ENCODE measurements at places on chromosomes 6 and 20.

DNA sequence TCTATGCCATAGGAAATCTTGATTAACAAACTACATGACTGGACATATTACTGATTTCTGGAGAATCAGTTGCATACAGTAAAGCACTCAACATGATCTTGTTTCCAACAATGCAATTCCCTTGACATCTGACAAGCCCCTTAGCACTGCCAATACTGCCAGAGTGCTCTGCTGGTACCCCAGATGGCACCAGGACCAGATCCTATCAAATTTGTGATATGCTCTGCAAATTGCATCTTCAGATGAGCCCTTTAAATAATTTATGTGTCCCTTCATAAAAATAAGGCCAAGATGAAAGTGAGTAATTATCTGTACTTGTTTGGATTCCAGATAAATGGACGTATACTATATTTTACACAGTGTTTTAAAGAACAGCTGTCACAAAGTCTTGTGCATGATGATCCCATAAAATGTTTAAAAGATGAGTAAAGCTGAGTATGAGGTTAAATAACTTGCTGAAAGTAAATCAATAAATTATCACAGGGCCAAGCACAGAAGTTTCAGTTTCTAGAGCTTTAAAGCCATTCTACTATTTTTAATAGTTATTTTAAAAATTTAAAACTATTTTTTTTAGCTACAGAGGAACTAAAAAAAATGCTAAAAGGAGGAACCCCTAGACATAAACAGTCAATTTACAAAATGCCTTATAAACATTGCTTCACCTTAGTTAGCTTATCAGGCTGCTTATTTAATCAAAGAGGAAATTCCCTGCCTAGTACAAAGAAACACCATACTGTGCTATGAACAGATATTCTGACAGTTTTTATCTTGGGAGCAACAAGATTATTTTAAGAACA is 42.1 kb downstream of the NUDT3 start:
- DNase-seq: no peak

- DNase-seq: no peak
These were observed 30.1 kb downstream of the PYGB start for GRCh38 chr20:25277941-25278521.

GRCh38 chr20:58746620-58747019 is 54.0 kb downstream of the NPEPL1 start:
- peak; percentile 1 for DNase-seq

DNA sequence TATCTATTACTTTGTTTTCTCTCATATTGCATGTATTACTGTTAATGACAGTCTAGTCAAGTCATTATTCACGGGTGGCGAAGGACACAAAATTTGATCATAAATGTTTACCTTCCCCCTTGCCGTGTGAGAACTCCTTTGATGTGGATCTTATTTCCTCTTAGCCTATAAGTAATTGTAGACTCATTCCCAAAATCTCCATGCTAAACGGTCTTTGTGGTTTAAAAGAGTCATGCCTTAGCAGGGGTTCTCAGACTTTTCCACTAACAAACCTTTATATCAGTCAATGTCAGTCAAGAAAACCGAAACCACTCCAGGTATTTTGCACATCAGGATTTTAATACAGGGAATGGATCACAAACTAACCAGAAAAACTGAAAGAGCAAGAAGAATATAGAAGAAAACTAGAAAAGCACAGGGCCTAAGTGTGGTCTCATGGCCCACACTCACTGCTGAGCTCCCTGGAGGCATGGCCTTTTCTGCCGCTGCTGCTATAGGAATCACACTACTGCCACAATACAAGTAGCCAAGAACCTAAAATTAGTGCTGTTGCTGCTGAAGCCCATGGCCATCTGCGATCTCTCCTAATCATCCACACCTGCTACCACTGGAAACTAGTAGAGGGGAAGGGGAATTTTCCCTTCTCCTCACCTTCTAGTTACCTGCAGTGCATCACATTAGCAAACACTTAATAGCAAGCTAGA is 186.0 kb upstream of the POU3F2 start:
- DNase-seq: no peak

DNA sequence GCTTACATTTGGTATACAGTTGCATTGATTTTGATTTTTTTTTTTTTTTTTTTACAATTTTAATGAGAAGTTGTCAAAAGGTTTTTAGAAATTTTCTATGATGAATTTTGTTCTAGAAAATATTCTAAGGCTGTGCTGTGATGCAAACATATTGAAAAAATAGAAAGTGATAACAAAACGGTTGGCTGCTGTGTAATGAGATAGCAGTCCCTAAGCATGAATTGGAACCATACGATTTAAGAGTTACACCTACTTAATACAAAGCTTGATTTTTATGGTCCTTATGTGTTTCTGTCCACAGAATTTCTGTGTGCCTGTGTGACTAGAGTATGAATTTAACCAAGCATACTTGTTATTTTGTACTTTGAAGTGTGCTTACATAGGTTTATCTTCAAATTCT is 12.1 kb downstream of the HIVEP1 start:
- DNase-seq: no peak

GRCh38 chr6:147054158-147054557 is 150.1 kb upstream of the STXBP5 start:
- DNase-seq: no peak

GRCh38 chr6:5782783-5783547 is 223.8 kb downstream of the NRN1 start:
- no peak for DNase-seq

DNA sequence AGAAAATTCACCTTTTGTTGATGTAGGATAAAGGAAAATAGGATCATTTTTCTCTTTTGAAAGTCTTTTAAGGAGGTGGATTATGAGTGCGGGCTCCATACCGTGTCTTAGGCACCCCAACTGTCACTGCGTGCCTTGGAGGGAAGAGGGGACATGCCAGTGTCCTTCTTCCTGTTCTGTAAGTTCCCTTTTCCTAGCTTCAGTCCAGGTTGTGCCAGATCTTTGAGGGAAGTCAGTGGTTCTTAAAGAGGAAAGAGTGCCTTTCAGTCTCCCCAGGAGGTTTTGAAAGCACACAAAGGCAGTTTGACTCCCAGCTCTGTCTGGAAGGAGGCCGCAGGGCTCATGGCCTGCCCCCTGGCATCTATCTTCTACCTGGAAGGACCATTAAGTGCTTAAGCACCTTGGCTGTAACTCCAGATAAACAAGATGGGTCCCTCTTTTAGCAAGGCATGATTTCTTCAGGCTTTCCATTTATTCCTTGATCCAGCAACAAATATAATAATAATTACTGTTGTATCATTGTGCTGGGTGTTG is 13.0 kb downstream of the EFCAB8 start:
- DNase-seq: no peak

DNA sequence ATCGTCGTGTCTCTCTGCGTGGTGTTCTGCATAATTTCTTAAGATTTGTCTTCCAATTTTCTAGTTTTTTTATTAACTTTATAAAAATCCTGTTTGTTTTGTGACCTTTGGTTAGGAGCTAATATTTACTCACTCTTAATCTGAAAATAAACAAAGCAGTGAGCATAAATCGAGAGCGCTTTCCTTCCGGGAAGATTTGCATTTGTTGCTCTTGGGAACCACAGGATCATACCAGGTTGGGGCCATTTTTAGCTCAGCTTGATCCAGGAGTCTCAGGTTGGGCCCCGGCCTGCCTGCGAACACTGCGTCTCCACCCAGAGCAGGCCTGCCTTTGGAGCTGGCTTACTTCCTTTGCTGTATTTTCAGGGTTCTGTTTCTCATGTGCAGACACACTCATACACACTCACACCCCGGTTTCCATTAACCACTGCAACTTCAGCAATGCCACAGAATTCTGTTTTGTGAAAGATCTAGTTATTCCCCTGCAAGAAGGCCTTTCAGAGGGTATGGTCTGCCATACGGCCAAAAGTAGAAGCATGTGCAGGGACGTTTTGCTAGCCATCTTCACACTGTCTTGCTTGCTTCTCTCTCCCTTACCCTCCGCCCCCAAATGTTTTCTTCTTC is 17.3 kb downstream of the BPHL start:
- DNase-seq: no peak

DNA sequence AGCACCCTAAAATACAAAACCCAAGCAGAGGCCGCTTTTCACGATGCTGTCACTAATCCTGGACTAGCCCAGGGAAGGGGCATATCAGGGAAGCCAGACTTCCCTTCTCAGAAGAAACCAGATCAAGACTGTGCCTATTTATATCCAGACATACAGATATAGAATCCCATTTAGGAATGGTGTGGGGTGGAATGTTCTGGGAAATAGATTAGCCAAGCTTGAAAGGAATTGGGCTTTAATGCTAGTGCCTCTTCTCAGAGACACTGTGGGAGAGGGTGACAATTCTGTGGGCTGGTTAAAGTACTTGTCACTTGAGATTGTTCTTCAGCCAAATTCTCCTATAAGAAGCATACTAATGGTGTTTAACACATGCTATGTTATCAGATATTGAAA is 45.5 kb downstream of the SNAP25 start:
- DNase-seq: no peak

- no peak for DNase-seq
These were observed 22.6 kb downstream of the GHRH start for GRCh38 chr20:37238935-37239451.

GRCh38 chr6:27720607-27721580 is 191.3 kb downstream of the OR2B2 start:
- peak; percentile 24 for DNase-seq

DNA sequence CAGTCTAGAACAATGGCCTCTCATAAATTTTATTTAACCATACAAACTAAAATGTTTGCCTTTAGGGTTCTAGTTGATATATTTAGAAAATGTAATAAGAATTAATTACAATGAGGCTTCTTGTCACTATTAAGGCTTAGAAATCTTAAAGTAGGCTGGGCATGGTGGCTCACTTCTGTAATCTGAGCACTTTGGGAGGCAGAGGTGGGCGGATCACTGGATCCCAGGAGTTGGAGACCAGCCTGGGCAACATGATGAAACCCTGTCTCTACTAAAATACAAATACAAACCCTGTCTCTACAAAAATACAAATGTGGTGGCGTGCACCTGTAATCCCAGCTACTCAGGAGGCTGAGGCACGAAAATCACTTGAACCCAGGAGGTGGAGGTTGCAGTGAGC is 99.0 kb upstream of the ADGRF1 start:
- DNase-seq: no peak

DNA sequence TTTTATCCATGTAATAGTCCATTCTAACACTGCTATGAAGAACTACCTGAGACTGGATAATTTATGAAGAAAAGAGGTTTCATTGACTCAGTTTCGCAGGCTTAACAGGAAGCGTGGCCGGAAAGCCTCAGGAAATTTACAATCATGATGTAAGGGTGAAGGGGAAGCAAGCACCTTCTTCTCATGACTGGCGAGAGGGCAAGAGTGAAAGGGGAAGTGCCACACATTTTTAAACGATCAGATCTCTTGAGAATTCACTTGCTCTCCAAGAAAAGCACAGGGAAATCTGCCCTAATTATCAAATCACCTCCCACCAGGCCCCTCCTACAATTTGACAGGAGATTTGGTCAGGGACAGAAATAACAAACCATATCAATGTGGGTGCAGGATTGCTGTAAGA is 859.7 kb downstream of the EPHA7 start:
- no peak for DNase-seq

DNA sequence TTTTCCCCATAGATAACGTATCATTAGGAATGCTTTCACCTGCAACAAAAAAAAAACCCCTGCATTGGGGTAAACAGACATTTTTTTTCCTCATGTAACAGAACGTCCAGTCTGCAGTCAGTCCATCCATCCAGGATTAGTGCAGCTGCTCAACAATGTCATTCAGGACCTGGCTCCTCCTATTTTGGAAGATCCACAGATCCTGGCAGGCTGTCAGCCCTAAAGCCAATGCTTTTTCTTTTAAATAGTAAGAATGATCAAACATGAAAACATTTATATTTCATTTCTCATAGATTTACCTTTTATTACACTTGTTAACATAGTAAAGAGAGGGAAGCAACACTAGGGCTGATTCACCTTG is 116.5 kb upstream of the CCDC28A start:
- no peak for DNase-seq

GRCh38 chr6:152244998-152245630 is 392.0 kb downstream of the SYNE1 start:
- no peak for DNase-seq

- DNase-seq: peak; percentile 47
These were observed 7.9 kb downstream of the NKX2-2 start for GRCh38 chr20:21505810-21506530.

GRCh38 chr20:60171738-60172137 is 213.5 kb downstream of the CDH26 start:
- no peak for DNase-seq

DNA sequence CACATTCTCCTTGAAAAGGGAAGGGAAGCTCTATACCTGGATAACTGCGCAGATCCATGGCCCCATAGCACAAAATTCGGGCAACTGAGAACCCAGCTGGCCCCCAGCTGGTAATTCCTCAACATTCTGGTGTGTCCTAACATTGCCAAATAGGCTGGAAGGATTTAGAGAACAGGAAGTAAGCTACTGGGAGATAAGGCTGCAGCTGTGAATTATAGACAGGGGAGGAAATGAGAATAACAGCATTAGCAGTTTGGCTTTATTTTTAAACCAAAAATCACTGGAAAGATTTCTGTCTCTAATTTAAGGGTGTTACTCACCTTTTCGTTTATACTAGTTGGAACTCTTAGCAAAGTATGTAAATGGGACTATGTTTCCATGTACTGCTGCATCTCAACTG is 97.2 kb downstream of the TULP4 start:
- peak; percentile 59 for DNase-seq

DNA sequence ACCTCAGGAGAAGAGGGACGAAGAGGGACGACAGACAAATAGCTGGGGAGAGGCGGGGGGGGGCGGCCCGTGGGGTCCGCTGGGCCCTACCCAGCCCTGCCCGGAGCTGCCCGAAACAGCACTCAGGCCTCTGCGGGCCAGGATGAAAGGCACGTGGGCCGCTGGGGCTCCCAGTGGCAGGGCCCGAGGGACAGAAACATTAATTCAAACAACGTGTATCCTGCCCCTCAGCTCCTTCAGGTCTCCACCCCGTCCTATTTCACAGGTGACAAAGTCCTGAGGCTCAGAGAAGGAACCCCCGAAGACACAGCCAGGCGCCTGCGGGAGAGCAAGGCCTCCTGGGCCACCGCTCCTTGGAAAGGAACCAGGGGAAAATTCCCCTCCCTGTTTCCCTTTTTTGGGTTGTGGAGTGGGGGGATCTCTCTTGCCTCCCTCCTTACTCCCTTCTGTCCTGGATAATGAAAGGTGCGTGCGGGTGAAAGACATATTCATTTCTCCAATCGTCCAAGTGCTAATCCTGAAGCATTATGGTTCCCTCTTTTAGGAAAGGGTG is 93.3 kb downstream of the RNASET2 start:
- no peak for DNase-seq

DNA sequence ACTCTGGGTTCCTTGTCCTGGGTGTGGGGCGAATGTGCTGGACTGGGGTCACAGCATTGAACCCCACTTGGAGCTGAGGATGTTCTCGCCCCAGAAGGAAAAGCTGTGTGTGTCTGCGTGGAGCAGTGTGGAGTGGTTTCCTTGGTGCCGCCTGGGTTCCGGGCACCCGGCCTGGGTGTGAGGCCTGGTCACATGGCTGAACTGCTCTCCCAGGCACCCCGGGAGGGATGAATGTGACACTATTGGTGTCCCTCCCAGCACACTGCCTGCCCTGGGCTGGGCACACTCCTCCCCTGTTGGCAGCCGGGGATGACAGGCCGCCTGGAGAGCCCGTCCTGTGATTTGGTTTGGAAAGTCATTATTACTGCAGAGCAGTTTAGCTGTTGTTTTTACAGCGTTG is 12.3 kb downstream of the MYT1 start:
- no peak for DNase-seq

All from fibroblast of skin of right biceps (primary cell).